Caki2 (cell line): ENCODE measurements at places on chromosomes 3 and 15. TPM values are rescaled to one million over a fixed set of nuclear protein-coding genes. Genes with fewer than 3 reads are reported as not detected.

DNA sequence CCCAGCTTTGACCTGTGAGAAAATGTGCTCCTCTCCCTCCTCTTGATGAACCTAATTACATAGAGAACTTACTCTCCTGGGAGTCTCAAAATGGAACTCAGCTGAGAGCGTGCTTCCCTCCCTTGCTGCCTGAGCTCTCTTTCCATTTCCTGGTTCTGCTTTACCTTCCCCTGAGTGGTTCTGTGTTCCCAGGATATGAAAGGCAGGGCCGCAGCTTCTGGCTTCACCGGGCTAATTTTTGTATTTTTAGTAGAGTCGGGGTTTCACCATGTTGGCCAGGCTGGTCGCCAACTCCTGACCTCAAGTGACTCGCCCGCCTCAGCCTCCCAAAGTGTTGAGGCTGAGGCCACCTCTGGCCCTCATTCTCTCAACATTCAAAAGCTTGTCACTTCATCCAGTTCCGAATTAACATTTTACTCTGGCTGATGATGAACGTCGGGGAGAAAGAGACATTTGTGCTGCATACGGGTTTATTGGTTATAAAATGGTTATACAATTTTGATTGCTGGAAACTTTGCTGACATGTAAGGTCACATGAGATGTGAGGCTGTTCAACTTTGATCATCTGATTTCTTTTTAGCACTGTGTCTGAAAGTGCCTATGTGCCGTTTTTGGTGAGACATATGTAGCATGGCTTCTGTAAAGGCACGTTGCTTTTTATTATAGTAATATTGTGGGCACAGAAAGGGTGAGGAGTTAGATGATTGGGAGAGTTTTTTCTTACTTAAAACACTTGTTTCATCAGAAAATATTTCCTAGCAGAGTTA is 6.6 kb downstream of the PLS1 start:
- no peak for DNase-seq

DNA sequence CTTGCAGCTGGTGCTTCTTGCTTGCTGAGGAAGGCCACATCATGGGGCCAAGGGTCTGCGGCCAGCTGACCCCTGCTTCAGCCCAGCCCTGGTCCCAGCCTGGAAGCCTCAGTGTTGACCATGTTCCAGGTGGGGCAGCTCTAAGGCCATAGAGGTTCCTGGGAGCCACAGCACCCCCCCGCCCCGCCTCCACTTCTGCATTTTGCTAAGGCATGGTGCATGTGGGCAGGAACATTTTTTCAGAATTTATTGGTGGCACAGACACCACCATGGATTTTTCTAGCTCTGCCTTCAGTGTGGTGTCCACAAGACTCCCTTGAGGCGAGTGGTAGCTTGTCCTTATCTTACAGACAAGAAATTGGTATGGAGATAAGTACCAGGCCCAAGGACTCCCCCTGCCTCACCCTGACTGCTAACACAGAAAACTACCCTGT is 1.9 kb upstream of the CHST14 start:
- no peak for DNase-seq

DNA sequence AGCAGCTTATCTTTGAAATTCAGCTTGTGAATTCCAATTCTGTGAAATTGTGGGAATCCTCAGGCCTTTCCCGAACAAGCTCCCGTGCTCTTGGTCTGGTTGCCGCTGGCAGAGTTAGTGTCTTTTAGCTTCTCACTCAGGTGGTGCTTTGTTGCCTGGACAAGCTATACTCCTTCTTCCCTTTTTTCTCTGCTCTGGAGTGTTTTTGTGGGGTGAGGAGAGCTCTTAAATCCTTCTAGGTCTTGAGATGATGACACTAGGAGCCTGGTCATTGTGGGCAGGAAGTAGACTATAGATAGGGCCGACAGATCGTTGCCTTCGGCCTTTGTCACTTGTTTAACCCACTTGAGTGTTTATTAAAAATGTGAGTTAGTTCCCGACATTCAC is 93.8 kb downstream of the SLCO3A1 start:
- no peak for DNase-seq

The HYAL1 gene
- total RNA-seq = 1.2 TPM in 1 of 2 replicates, not detected in the other

The NR2F2 gene
- total RNA-seq = 7.0 and 16.0 TPM in 2 replicates
